ENCODE measurements at places on chromosomes 12 and 14. TPM values are rescaled to one million over a fixed set of nuclear protein-coding genes. Genes with fewer than 3 reads are reported as not detected.

DNA sequence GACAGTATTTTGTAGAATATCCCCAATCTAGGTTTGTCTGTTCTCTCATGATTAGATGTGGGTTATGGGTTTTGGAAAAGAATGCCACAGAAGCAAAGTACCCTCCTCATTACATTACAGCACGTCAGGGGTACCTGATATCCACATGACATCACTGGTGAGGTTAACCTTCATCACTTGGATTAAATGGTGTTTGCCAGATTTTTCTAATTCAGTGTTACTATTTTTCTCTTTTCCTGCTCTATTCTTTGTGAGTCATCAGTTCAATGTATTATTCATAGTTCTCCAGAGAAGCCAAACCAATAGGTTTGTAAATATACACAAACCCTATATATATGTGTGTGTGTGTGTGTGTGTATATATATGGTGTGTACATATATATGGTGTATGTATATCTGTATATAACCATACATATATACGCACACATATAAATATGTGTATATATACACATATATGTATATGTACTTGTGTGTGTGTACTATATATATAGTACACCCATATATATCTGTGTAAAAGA, 131.4 kb downstream of the LMNTD1 start:
- DNase-seq, result peak; percentile 23

DNA sequence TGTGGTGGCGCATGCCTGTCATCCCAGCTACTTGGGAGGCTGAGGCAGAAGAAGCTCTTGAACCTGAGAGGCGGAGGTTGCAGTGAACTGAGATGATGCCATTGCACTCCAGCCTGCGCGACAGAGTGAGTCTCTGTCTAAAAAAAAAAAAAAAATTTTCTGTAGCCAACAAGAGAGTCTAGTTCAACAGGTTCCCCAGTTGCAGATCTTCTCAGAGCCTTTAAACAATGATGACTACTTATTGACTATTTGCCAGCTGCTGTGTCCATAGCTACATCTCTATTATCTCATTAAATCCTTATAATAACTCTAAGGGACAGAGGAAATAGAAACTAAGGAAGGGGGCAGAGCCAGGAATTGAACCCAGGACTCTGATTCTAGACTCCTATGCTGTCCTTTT, 15.2 kb upstream of the MYL2 start:
- no peak for DNase-seq

- DNase-seq, result peak; percentile 65
Observed at GRCh38 chr12:26628234-26628633, 204.8 kb downstream of the ITPR2 start.

KCNH5 gene
- not detected for polyA plus RNA-seq

DNA sequence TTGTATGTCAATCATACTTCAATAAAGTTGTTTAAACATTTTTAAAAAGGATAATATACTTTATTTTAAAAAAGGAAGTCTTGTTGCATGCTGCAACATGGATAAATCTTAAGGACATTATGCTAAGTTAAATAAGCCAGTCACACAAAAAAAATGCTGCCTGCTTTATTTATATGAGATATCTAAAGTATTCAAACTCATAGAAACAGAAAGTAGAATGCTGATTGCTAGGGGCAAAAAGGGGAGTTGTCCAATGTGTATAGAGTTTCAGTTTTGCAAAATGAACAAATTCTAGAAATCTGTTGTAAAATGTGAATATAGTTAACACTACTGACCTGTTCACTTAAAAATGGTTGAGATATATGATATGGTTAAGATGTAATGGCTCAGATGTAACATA, 8.7 kb downstream of the KLRC4 start:
- no peak for DNase-seq

KLRC1 gene
- not detected for polyA plus RNA-seq

DNA sequence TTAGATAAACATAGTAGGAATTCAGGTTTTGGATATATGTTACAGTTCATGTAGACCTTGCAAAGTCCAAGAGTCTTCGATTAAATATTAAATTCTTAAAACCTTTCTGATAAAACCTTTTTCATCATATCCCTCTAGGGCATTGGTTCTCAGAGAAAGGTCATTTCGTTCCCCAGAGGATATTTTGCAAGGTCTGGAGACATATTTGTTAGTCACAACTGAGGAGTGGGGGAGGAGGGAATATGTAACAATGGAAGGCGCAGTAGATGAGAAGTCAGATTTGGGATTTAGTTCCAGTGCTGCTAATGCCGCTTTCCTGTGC, 5.3 kb downstream of the TMEM253 start:
- no peak for DNase-seq

- no peak for DNase-seq
Observed at GRCh38 chr12:126362964-126363363, 1297.7 kb downstream of the AACS start.

- DNase-seq, result no peak
Observed at GRCh38 chr12:105109465-105110212, 2.1 kb downstream of the WASHC4 start.

DNA sequence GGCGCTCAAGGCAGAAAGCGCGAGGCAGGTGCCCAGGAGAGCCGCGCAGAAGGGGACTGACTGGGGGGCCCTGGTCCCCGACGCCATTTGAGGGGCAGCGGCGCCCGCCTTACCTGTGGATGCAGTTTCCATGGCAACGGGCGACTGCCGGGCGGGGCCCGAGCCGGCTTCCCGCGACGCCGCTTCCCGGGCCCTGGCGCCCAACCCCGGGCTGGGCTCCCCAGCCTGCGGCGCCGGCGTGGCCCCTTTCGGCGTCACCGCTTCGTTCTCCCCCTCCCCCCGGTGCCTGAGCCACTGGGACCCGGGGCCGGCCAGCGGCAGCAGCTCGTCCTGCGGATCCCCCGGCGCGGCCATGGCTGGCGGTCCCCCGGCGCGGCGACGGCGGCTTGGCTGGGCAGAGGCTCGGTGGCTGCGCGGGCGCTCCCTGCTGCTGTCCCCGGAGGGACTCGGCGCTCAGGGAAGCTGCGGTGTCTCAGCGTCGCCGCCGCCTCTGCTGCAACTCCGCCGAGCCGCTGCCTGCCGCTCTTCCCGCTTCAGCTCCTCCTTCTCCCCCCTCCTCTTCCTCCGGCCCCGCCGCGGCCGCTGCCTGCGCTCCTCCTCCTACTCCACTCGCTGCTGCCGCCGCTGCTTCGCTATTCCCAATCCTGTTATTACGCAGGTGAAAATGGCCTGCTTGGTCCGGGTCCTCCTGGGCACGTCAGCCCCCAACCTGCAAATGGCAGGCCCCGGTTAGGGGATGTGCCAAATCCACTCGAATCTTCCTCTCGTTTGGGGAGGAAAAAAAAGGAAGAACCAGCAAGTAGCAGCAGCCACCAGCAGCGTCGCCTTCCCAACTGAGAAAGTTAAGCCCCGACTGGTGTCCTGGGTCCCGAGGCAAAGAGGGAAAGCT, at the start of gene RTN1:
TSS of gene RTN1 (minus strand) at position 500 of the 889 bp plus-strand sequence. CDS start at position 354, 146 bp downstream.
- DNase-seq, result peak; percentile 16

- no peak for DNase-seq
Observed at GRCh38 chr12:68940731-68941130, 7.8 kb upstream of the CPM start.

CCDC38 gene
- polyA plus RNA-seq, result not detected

- no peak for DNase-seq
Observed at GRCh38 chr12:78406828-78407227, 457.7 kb upstream of the SYT1 start.

ADAM20 gene
- not detected for polyA plus RNA-seq

DNA sequence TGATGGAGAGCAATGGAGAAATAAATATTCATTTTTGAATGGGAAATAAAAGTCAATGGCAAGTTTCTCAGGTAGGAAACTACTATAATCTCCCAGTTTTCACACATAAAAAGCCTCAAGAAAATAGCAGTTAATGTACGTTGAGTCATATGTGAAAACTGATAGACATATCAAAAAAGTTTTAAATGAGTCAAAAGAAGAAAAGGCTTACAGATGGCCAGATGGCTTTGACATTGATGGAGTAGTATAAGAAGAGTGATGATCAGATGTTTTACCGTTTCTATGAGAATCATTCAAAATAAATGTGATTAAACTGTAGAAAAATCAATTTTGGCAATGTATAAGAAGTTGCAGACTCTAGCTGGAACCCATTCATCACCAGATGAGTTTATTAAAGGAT, 97.8 kb downstream of the LLPH start:
- DNase-seq, result no peak

SLC38A4 gene
- 0.26 TPM for polyA plus RNA-seq

SMCO2 gene
- polyA plus RNA-seq, result 1.1 TPM

DNA sequence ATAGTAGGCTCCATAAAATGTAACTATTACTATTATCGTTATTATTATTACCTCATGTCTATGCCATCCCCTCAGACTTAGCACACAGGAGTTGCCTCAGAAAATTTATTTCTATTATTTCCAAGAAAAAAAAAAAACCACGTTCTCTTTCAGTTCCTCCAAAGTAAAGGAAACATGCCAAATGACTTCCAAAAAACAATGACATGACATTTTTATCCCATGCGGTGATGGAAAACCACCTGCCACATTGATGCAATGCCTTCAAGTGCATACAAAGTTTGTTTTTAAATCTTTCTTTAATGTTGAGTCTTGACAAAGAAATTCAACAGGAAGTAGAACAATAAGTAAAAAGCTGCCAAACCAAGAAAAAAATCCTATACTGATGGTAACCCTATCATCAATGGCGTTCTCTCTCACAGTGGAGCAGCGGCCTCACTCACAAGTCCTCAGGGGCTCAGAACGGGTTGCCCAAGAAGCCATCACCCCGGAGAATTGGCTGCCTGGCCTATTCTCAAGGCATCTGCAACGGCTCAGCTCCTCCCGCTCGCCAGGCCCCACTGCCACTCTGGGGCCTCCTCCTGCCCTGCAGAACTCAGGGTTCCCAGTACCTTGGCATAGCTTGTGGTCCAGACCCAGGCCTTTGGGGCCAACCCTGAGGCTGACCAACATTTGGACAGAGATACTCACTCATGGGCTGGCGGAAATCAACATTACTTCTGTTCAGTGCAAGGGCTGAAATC, 51.9 kb downstream of the SERPINA3 start:
- DNase-seq, result no peak

- no peak for DNase-seq
Observed at GRCh38 chr14:97878727-97879126, 1081.5 kb downstream of the VRK1 start.

DNA sequence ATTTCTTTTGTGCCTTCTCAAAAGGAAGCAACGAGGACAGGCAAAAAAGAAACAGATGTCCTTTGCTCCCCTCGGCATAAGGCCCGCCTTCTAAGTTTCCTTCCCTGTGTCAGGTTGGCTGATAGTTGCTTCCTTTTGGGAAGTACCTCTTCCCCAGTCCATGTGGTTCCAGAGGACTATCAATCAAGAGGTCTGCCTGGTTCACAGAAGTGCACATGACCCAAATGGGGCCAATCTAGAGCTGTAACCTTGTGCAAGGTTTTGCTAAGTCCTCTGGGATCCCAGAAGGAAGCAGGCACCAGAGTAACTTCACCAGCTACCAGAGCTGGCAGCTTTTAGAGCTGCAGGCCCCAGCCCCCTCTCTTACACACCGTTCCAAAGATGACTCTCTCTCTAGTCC, 42.6 kb downstream of the TMEM63C start:
- DNase-seq, result no peak

SAMD4A gene
- polyA plus RNA-seq, result 4.4 TPM

- DNase-seq, result no peak
Observed at GRCh38 chr14:54922598-54922997, 20.0 kb upstream of the GCH1 start.

- DNase-seq, result peak; percentile 39
Observed at GRCh38 chr14:80587096-80587724, 354.3 kb downstream of the CEP128 start.

DNA sequence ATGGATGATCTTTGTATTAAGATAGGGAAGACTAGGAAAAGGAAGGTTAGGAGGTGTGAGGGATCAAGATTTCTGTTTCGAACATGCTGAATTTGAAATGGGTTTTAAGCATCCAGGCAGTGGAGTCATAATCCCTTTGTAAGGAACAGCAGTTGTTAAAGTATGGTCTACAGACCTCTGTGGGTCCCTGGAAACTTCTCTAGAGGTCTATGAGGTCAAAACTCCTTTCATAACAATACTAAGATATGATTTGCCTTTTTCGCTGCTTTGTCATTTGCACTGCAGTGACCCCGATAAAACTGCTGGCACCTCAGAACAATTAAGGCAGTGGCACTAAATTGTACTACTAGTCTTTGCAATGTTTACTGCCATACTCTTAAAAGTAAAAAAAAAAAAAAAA, 1.5 kb downstream of the RAD51AP1 start:
- DNase-seq, result no peak

- no peak for DNase-seq
Observed at GRCh38 chr12:112944024-112944690, 5.9 kb downstream of the OAS3 start.

DNA sequence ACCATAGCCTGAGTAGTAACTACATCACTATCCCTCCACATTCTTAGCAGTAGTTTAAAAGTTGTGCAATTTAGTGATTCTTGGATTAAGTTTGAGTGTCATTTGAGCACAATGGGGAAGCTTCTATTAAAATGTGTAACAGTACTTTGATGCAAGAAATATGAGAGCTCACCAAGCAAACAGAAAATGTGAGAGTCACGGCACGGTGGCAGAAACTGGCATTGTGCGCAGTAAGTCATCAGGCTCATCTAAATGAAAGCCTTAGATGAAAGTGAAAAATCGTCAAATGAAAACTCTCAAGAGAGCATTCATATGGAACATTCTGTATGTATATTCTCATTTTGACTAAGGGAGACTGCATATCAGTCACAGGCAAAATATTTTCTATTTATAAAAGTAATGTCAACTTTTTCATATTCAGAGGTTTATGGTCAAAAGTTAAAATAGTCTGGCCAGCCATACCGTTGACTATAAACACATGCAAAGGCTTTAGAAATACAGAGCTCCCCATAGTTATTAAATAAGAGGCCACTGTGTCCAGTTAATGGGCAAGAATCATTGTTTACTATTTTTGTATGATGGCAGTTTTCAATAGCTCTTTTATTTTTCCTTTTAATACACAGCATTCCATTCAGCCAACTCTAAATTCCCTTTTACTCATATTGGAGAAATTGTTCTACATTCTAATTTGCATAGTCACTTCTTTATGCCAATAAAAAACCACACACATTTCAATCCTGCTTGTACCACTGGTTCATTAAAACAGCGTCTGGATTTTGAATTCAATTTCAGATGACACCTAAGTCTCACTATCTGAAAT, 167.9 kb downstream of the PRKD1 start:
- DNase-seq, result no peak

IL31 gene
- not detected for polyA plus RNA-seq
